Immature natural killer cell (primary cell): ENCODE measurements at places on chromosomes 5 and 9. TPM values are rescaled to one million over a fixed set of nuclear protein-coding genes. Genes with fewer than 3 reads are reported as not detected.

GRCh38 chr9:81522716-81523551, 166.4 kb downstream of the TLE1 start:
- peak; percentile 45 for DNase-seq

DNA sequence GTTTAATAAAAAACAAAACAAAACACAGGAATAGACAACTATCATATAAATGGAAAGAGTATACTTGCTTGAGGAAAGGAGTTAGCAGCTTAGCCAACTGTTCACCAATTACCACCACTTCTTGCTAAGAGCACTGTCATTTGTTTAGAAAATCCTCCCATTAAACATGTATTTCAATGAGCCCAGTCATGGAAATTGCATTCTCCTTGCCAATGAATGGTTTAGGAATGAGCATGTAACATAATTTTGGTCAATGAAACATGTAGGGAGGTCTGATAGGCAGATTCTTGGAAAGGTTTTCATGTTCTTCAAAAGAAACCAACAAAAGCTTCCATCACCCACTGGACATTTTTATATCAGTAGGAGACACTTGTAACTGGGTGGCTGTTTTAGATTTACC, 502.8 kb upstream of the PAPPA start:
- DNase-seq, result no peak

DNA sequence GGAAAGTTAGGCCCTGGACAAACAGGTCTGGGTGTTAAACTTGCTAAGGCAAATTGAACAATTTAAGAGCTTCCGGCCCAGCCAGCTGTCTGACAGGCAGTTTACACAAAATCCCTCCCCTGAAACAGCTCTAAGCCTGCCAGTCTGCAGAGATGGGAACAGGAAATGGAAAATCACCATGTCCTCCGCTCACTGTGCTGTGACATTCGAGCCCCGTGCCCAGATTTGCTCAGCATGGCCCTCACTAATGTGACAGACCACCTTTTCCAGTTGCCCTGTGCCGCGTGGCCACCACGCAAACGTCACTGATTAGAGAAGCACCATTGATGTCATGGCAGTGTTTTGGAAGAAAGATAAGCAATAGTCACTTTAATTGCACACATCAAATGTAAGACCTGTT, 41.0 kb downstream of the CCNJL start:
- peak; percentile 55 for DNase-seq

PCDHGA7 gene
- polyA plus RNA-seq, result not detected

- no peak for DNase-seq
Observed at GRCh38 chr5:561408-561807, 37.2 kb upstream of the SLC9A3 start.

DNA sequence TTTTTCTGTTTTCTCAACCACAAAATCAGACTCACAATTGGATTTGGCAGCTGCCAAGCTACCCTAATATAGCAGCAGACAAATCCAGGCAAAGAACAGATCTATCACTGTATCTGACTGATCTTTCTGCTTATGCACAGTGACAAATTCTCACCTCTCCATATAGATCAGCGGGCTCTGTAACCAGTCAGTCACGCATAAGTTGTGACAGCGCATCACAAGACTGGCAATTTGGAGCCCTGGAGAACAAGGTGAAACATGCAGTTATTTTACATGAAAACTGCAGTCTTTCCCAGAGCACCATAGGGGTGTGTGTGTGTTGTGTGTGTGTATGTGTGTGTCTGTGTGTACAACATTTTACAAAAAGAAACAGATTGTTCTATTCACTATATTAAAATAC, 37.7 kb downstream of the RORB start:
- no peak for DNase-seq

PCDH1 gene
- 26.7 TPM for polyA plus RNA-seq

DNA sequence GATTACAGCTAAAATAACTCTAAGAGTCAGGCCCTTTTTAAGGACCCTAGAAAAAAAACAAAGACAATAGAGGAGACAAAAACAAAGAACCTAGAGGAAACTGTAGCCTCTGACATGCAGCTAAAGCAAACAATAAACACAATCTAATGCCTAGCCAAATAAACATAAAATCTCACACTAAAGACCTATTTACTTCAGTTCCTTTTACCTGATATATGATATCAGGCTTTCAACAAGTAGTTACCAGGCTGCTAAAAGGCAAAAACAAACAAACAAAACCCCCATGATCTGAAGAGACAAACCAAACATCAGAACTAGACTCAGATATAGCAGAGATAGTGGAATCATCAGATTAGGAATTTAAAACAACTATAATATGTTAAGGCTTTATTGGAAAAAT, 226.5 kb upstream of the POU5F2 start:
- DNase-seq, result no peak

DNA sequence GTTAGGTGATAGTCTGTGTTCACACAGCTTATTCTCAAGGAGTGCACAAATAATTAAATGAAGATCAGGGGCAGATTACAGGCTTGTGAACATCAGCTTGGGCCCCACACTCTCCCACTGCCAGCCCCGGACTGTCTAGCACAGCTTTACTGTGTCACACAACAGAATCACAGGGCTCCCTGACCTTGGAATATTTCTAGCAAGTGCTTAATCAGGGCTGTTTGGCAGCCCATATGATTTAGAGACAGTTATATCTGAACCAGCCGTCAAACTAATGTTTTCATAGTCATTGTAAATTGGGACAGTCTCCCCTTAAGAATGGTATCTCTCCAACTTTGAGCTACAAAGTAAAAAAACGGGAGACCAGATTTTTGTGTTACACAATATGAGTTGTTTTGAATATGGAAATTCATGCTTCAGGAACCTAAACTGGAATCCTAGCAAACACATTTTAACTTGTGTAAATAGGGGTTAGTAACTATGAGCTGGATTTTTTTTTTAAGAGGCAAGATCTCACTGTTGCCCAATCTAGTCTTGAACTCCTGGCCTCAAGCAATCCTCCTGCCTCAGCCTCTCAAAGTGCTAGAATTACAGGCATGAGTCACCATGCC, 517.6 kb downstream of the BNC2 start:
- no peak for DNase-seq

DNA sequence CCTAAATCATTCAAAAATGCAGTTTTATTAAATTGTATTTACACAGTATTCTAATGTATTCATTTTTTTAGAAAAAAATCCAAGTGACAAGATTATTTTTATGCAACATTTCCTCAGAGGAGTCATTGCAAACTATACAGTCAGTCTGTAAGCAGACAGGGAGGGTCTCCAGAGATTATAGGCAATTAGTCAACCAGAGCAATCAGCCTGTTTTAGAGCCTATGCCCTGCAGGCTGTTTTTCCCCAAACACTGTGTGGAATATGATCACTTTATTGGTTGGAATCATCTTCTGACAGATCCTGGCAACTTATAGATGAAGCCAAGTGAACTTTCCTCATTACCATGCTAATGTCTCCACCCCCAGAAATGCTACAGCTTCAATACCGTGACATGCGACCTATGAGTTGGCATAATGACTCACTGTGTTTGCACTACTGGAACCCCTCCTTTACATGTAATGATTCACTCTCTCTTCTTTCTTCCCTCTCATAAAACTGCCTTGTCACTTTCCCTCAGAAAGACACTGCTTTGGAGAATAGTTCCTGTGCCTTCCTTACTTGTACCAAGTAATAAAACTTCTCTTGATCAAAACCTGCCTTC, 577.7 kb upstream of the FTMT start:
- DNase-seq, result no peak

DNA sequence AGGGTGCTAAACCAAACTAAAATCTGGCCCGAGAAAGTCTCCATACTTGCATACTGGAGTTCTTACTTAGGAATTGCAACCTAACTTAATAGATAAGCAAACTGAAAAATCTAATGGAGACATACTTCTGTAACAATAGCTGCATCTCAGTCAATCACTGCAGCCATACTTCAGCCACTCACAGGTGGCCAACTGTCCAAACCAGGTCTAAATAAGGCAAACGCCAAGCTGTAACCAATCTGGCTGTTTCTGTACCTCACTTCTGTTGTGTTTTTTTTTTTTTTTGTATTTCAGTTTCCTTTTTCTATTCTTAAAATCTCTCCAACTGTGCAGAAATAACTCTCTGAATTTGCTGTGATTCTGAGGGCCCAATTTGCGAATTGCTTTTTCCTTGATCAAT, 4.4 kb upstream of the NDUFB6 start:
- DNase-seq, result no peak

DNA sequence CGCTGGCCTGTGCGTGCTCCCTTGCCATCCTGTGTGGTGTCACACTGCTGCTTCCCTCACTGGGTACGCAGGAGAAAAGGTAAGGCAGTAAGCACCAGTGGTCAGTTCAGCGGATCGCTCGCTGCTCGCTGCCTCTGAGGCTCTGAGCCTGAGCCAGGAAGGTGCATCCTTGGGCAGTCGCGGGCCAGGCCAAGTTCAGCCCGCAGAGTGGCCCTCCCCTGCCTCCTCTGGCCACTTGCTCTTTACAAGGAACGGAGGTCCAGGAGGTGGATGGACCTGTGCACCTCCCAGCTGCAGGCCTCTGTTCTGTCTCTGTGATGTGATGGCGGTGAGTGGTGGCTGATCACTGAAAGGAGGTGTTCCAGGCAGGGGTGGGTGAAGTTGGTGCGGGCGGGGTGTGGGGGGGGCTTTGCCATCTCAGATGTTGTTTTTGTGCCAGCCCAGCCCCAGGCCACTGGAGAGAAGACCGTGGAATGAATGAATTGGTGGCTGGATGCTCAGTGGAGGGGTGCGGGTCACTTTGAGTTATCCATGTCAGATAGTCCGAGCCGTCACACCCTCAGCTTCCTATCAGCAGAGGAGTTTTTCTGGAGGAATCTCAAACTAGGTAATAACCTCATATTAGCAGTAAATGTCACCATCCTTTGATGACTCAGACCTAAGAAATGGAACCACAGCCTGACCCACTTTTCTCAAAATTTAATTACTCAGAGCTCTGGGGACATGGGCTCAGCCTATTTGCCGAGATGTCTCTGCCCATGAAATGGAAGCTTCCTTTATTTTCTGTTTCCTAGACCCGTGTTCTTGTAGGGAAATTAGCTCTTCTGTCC, 7.3 kb downstream of the COL5A1 start:
- no peak for DNase-seq

DNA sequence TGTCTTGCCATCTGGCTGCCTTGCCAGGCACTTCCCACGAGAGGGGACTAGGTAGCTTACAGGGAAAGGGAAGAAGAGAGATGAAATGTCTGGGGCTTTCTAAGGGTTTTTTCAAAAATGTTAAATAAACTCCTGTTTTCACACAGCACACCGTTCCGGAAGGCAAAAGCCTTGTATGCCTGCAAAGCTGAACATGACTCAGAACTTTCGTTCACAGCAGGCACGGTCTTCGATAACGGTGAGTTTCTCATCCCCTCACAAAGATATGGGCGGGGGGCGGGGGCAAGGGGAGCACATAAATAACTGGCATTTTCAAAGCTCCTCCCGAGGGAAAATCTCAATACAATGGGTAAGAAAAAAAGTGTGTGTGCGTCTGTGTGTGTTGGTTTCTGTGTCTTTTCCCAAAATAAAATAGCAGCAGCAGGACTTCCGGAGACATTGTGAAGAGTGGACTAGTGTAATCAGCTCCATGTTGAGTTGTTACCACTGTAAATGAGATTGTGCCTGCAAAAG, 189.6 kb downstream of the NR3C1 start:
- DNase-seq, result no peak

PCDHA9 gene
- not detected for polyA plus RNA-seq

DNA sequence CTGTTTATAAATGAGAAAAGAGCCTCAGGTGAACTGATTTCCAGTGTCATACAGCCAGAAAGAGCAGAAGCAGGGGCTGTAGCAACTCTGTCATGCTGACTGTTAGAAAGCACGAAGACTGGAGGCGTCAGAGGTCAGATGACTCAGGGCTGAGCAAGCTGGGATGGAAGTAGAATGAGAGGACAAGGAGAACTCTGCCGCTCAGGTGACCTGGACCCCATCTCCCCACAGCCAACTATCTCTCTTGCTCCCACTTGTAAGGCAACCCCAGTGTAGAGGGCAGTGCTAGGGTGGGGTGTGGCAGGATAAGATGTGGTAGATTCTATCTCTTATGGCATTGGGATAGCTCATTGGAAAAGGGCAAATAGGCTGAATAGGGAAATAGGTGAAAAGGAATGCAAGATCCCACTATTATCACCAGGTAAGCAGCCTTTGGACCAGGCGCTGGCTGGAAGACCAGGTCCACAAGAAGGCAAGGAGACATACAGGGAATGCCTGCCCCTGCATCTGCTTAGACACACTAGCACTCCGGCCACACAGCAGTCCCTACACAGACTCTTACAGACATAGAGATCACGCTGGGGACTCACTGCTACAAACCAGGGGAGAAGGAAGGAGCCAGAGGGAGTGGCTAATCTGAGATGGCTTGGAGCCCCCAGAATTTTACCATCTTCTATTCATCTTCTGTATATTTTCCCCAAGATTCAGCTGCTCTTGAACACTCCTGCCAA, 21.2 kb upstream of the LOX start:
- DNase-seq, result no peak

DNA sequence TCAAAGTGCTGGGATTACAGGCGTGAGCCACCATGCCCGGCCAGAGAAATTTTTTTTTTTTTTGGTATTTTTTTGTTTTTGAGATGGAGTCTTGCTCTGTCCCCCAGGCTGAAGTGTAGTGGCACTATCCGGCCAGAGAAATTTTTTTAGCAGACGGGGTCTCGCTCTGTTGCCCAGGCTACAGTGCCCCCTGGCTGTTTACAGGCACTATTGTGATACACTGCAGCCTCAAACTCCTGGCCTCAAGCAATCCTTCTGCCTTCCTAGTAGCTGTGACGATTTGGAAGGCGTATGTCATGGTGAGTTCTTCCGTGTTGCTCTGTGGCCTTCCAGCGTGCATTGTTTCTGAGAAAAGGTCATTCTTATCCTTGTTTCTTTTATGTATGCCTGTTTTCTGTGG, 47.5 kb downstream of the CNOT6 start:
- no peak for DNase-seq

GRCh38 chr9:123611226-123611625, 255.2 kb downstream of the CRB2 start:
- no peak for DNase-seq

- peak; percentile 3 for DNase-seq
Observed at GRCh38 chr9:121557581-121558447, 58.2 kb upstream of the GGTA1 start.

DNA sequence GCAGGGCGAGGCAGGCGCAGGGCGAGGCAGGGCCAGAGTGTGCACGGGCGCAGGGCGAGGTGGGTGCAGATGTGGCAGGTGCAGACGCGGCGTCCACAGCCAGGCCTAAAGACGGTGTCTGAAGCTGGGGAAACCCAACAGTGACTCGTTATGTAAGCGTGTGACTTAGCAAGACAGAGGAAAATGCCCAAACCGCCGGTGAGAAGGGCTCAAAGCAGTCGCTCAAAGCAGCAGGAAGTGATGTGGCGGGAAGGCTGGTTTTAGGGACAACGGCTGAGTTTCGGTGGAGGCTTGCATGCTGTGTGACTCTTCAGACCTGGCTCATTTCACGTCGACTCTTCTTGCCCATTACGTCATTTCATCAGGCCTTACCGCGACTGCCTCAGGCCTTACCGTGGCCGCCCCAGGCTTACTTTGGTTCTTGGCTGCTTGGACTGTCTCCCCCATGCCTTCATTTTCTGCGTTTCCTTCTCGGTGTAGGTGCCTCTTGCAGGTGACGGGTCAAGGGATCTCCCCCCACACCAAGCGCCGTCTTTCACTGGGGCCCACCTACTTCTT, 50.5 kb upstream of the EXOC3 start:
- DNase-seq, result no peak

SPATA31C1 gene
- not detected for polyA plus RNA-seq

HNRNPH1 gene
- 45.7 TPM for polyA plus RNA-seq

TLE1 gene
- polyA plus RNA-seq, result 97.9 TPM
